ENCODE measurements at places on chromosomes 13 and 19.
A peak's percentile ranks its signal among the peaks of the same experiment; 100 is the strongest.

DNA sequence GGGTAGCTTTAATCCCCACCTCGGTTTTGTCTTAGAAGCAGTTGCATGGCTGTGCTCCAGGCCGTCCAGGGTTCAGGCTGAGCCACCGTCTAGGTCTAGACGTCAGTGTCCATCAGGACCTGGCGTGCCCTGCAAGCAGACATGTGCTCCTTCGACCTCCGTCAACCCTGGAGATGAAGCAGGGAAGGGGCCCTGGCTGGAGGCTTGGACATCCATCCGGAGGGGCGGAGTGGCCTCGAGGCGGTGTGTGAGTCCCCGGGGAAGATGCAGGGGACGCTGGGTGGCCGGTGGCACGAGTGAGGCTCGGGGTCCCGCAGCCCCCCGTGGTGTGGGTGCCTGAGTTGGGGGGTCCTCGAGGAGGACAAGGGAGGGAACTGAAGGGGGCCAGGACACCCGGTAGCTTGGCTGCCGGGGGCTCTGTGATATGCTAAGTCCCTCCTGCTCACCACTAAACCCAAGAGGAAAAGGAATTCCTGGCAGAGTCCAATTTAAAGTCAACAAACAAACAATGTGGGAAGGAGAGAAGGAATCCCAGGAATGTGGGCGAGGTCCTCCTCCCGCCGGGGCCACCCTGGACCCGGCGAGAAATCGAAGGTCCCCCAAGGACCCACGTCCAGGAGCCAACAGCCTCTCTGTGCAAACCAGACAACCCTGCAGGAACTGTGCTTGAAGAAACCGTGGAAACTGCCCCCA lies 14.9 kb upstream of the PTBP1 start:
- no peak for DNase-seq

DNA sequence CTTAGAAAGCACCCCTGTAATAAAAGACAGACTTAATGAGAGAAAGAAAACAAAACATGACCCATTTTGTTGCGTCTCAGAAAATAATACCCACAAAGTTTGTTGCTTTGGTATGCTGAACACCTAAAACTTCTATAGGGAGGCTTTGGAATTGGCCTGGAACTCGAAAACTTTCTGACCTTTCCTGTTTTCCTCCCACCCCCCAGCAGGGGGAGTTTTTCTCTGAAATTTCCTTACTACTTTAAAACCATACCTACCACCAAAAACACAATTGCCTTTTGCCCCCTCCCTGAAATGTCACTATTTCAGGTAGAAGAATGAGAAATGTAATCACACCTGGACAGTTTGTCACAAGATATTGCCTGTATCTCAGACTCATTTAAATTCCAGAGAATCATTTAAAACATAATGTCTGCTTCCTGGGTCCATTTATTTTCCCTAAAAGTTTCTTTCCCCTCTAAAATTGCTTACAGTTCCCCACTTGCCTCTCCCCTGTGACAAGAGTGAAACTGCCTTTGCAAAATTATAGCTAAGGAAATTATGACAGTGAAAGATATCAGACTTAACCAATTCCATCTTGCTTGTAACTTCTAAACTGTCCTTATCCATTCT lies 2700.2 kb downstream of the PCDH9 start:
- DNase-seq: peak; percentile 4

DNA sequence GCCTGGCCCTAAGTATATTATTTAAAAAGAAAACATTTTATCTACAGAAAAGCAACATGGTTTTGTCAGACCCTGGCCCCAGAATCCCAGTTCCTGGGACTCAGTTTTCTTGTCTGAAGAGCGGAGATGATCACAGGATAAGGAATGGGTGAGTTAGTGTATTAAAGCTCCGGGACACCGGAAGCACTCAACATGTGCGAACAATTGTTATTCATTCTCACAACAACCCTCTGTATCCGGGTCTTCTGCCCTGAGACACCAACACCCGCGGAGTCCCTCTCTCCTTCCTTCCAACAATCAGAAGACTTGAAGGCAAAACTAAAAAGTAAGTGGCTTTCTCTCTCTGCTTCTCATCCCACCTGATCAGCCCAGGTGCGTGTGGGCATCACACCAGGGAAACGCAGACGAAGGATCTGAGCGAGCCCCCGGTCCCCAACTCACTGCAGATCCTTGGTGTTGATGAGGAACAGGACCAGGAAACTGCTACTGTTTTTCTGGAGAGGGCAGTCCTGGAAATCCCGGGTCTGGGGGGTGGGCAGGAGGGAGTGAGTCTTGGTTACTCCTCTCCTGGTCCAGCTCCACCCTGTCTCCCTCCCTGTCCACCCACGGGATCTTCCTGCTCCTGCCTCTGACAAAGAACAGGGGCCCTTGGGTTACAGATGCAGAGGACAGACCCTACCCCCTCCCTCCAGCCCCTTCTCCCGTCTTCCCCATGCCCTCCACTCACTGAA lies 2.0 kb downstream of the GPR108 start:
- no peak for DNase-seq

- peak; percentile 55 for DNase-seq
These were observed 710 bp upstream of the BTBD2 start for GRCh38 chr19:2016041-2016807.
